ENCODE measurements at places on chromosomes 7 and 10.

DNA sequence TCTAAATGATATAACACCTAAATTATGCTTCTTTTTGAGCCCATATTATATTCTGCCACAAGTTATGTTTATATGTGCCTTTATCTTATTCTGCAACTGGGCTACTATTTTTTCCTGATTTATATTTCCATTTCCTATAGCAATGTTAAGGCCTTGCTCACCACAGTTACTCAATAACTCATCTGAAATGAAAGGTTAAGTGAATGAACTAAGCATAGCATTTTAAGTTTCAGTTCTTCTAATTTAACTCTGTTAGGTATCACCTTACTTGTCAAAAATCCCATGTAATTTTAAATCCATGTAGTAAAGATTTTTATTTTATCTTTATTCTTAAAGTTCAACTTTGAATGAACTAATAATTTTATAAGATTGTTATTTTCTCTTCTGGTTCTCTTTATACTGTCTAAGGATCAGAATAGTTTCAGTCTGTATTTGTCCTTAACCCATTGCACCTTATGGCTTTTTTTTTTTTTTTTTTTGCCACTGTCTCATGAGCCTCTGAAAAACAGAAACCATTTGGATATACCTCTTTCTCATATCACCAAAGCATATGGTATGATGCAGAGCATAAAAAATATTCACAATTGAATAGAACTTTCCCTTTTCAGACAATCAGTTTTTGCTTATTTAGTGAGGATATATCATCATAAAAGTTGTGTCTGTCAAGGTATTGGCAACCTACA, 301.8 kb upstream of the ZWINT start:
- no peak for DNase-seq

DNA sequence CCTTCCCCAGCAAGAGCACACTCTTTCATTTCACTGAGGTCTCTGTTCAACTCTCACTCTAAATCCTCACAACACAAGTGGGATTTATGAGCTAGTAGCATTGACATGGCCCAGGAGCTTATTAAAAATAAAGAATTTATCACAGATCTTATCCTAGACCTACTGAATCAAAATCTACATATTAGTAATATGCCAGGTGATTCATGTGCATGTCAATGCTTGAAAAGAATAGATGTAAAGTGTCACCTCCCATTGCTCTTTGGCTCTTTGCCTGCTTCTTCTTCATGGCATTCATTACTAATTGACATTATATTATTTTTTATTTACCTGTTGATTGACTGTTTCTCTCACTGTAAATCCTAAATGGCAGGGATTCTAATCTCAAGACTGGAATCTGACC, 459.2 kb upstream of the LRRTM3 start:
- no peak for DNase-seq

- DNase-seq, result no peak
Observed at GRCh38 chr10:1392127-1392526, 335.9 kb downstream of the WDR37 start.

DNA sequence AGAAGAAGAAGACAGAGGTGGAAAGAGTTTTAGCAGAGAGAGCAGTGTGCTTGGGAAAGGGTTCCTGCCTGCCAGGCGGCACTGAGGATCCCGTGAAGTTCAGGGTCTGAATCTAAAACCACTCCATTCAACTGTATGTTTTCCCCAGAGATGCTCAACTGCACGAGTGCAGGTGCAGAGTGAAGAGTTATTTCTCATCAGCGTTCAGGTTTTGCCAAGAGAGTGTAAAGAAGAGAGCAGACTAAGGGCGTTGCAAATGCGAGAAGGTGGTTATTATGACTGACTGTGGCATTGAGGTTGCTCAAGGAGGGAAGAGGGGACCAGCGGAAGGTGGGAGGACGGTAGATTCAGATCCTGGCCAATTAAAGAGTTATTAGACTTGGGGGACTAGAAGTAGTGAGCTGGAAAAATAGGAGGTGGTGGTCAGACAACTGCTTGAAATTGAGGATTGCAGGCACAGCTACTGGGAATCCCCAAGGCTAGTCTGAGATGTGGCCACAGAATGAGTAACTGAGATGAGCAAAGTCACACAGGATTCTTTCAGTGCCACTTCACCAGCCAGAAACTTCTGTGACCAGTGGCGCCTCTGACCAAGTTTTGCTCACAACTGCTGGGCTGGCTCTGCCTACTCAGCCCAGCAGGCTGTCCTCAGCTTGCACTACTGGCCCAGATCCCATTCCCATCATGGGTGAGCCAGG, 29.1 kb downstream of the STRA8 start:
- no peak for DNase-seq

GRCh38 chr10:129032372-129033313, 434.4 kb upstream of the MGMT start:
- DNase-seq, result no peak

GRCh38 chr10:101000915-101001658, 1.5 kb downstream of the LZTS2 start:
- DNase-seq, result no peak

DNA sequence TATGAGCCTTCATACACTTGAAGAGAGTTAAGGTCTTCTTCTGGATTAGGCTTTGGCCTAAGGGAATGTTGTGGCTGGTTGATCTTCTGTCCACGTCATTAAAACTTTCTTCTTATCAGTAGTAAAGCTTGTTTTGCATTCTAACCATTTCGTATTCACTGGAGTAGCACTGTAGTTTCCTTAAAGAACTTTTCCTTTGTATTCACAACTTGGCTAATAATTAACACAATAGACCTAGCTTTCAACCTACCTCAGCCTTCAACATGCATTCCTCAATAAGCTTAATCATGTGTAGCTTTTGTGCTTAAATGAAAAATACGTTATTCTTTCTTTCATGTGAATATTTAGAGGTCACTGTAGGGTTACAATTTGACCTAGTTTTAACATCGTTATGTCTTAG, 42.8 kb downstream of the AKR1C8 start:
- DNase-seq, result no peak

DNA sequence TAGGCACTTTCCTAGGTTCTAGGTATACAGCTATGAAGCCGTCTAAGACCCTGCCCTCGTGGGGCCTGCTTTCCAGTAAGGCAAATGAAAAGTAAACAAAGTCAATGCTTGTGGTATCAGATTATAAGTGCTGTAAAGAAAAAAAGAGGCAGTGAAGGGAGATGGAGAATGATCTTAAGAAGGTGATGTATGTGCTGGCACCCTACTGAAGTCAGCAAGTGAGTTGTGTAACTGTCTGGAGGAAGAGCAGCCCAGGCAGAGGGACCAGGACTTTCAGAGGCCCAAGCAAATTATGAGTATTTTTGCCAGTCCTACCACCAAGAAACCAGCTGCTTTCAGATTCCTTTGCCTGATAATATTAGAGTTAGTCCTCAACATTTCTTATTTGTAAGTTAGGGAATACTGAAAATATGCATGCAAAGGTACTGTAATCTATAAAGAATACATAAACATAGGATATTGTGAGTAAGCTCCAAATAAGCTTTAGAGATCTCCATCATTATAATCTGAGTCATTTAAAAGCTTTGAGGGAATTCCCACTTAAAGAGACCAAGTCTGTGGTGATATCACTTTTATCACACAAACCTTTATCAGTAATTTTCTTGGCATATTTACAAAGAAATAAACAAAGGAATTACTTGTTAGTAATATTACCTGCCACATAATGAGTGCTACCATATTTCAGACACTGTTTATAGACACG, 329.2 kb upstream of the LRGUK start:
- DNase-seq, result no peak

DNA sequence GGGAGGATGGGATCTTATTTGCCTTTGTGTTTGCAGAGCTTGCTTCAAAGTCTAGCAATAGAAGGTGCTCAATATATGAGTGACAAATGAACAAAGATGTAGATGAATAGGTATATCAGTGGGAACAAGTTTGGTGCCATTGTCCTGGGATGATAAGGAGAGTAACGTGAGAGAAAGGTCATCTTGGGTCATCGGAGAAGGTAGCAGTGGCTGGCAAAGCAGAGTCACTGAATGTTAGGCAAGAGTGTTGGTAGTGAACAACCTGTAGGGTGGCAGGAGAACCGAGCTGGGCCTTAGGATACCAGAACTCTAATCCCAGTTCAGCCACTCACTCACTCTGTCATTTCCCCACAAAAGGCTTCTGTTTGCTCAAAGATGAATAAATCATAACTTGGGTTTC, 87.2 kb downstream of the CCDC71L start:
- no peak for DNase-seq

- no peak for DNase-seq
Observed at GRCh38 chr10:74585231-74586087, 240.9 kb upstream of the KAT6B start.

GRCh38 chr10:17472481-17473227, 18.3 kb upstream of the ST8SIA6 start:
- no peak for DNase-seq

DNA sequence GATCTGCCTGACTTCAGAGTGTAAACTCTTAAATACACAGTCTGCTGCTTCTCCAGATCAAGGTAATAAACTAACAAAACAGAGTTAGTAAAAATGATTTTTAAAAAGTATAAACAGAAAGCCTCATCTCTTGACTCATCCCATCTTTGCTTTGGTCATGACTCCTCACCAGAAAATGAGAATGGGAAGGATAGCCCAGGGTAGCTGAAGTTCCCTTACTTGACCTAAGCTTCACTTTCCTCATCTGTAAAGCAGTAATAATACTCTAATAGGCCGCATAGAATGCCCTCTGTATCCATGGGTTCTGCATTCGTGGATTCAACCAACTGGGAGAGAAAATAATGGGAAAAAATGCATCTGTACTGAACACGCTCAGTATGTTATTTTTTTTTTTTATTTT, 11.3 kb upstream of the SLC25A28 start:
- DNase-seq, result no peak

GRCh38 chr7:72099784-72100183, 312.4 kb downstream of the CALN1 start:
- DNase-seq, result no peak

DNA sequence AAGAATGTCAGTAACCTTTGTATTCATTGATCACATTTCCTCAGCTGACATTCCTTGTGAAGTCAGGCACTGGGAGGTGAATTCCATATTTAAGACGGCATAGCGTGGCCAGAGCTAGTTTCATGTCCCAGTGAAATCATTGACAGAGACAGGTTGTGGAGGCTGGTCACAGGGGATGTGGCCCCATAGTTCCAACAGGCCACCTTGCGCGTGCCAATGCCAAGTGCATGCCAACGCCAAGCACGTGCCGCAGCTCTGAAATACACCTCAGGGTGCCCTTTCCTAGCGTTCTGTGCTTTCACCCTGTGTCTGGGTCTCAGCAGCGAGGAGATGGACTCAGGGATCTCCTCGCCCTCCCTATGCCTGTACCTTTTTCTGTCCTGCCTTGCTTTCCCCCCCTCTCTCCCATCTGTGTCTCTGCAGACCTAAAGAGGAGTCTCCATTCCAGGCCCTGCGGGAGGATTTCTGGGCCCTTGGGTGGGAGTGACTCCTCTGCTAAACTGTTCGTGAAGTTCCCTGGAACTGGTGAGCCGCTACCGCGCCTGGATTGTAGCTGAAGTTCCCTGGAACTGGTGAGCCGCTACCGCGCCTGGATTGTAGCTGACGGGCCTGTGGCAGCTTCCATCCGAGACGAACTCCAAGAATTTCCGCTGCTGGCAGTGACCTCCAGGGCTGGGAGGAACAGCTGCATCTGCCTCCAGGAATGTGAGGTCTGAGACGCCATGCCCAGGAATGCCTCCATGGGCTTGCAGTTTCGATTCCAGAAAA, 19.7 kb downstream of the AQP1 start:
- DNase-seq, result no peak

DNA sequence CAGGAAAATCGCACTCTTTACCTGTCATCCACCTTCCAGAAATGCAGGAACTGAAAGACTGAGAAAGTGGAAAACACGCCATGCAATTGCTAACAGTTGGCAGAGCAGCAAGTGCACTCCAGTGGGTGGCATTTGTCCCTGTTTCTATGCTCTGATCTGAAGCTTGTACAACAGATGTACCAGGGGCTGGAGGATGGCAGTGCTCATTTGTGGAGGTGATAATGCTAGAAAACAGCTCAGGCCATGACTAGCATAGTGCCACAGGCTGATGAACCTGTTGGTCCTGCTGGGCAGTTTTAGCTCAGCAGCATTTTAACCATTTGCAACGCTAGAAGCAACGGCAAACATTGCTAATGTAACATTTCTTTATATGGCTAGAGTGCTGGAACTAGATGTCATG, 199.9 kb upstream of the NRP1 start:
- no peak for DNase-seq

- no peak for DNase-seq
Observed at GRCh38 chr7:76513817-76514799, 3.8 kb downstream of the UPK3B start.

- no peak for DNase-seq
Observed at GRCh38 chr10:85657476-85658113, 709.0 kb downstream of the GRID1 start.

DNA sequence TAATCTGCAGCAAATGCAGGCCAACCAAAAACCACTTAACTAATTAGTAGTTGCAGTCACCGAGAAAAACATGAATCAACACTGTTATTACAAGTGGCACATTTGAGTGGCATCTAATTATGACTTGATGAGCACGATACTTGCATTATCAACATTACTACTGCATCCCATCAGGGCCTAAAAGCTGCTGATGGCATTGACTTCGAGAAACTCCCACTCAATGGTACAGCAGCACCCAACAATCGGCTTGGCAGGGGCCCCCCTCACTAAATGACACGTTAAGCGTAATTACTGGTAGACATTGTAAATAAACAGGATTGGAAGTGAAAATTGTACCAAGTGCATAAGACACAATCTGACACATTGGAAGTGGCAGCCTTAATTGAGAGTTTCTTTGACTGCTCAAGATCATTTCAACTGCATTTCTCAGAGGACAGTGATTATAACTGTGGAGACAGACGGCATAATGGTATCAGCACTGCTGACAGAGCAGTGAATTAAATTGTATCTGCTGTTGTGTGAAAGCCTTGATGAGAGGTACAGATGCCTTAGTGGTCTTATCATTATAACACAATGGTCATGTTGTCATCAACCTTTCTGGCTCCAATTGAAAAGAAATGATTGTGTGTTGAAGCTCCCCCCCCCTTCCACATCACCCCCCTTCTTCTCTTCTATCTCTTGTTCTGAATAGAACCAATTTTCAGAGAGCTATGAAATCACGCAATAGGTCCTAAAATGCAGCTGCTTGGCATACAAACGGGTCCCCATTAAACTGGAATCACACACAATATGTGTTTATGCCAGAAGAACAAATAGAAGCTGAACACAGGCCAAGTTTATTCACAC, 43.4 kb downstream of the SHTN1 start:
- DNase-seq, result no peak

GRCh38 chr7:134645935-134646334, 718 bp upstream of the BPGM start:
- no peak for DNase-seq

- DNase-seq, result no peak
Observed at GRCh38 chr7:4157651-4158050, 524.4 kb upstream of the FOXK1 start.

- DNase-seq, result peak; percentile 99
Observed at GRCh38 chr10:29784175-29784773, 149.5 kb upstream of the SVIL start.
